Left renal pelvis (tissue), 4 donors: ENCODE measurements at places on chromosomes 12 and 14.
A peak's percentile ranks its signal among the peaks of the same experiment; 100 is the strongest.

DNA sequence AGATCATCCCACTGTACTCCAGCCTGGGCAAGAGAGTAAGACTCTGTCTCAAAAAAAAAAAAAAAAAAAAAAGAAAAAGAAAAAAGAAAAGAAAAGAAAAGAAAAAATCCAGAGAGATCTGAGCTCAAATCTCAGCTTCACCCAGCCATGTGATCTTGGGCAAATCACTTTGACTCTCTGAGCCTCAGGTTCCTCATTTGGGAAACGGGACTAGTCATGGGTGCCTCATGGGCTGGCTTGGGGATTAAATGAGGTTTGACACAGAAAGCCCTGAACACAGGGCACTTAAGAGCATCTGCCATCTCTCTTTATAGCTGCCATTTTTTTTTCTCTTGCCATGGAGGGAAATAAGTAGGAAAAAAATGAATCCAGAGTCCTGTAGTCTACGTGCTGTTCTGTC lies 86.2 kb upstream of the MYL2 start:
- no peak for DNase-seq

- no peak for DNase-seq
Observed at GRCh38 chr14:83559721-83560120, 1970.2 kb upstream of the FLRT2 start.

GRCh38 chr12:67080637-67081036 lies 188.5 kb upstream of the CAND1 start:
- DNase-seq: no peak

DNA sequence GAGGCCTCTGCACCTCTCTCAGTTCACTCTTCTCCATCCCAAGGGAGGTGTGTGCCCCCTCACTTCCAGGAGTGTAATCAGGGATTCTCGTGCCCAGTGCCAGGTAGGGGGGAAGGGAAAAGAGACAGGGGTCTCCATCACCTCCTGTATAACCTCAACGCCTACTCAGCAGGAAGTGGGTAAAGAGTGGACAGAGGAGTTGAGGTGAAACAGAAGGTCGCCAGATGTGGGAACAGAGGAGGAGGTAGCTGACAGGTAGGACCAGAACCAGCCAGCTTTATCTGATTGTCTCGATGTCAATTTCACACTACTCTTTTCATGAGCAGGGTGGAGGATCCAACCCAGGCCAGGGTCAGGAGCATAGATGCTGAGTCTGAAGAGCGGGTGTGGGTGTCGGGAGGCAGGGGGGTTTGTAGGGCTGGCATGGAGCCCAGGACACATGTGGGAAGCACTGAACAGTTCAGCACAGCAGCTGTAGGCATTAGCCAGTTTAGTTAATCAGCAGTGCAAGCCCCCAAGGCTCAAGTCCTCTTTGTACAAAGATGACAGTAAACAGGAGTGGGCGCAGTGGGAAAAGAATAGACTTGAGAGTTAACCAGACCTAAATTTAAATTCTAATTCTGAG lies 213.5 kb downstream of the PELI2 start:
- DNase-seq: no peak

DNA sequence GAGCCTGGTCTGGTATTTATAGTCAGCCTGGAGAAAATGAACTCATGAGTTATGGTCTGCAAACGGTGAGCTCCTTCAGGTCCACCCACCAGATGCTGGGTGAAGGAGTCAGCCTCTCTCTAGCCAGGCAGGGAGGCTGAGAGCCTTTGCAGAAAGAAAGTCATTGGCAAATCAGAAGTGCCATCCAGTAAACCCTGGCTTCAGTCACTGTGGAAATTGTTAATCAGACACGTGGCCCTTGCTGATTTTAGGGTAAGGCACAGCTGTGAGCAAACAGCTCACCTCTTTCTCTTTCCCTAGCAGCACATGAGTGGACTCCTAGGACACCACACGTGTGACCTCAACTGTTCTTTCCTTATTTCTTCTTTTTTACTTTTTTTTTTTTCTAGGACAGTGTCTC lies 44.9 kb downstream of the CHST11 start:
- DNase-seq: no peak

GRCh38 chr12:109346920-109347319 lies 780 bp upstream of the MYO1H start:
- no peak for DNase-seq

GRCh38 chr12:51907083-51907855 lies at the start of gene ACVRL1:
ACVRL1 (plus strand) TSS chr12:51907504; CDS start chr12:51912475, 4,971 bp downstream.
- DNase-seq: no peak

- DNase-seq: no peak
Observed at GRCh38 chr14:74324931-74325361, 22.2 kb upstream of the ABCD4 start.

GRCh38 chr12:57086493-57087009 lies 2.4 kb upstream of the NAB2 start:
- DNase-seq: peak; percentile 68

DNA sequence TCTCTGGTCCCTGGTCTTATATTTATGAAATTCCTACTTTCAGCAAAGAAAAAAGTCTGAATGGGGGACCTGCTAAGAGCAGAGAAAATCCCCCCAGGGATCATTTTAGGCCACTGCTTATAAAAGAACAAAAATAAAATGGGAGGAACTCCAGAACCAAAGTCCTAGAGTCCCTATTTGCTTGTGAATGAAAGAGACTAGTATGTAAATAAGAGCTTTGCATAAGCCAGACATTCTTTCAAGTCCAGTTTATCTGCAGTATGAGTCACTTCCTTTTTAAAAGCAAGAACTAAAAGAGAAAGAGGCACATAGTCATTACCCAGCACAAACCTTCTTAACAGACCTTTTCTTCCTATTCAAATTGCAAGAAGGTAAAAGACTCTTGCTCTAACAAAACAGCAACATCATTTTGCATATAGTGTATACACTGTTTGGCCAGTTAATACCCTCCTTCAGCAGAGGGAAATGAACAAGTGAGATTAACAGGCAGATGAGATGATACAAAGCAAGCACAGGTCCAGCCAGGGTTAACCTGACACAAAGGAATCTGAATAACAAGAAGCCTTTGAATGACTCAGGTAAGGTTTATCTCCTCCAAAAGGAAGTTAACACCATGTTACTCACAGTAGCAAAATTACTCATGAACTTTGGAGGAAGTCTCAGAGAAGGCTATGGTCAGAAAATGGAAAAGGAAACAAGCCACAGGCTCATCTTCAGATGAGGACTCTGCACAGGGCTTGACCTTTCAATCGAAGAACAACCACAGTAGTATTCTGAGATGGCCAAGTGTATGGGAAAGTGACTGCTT lies 87.3 kb downstream of the PHLDA1 start:
- DNase-seq: no peak

DNA sequence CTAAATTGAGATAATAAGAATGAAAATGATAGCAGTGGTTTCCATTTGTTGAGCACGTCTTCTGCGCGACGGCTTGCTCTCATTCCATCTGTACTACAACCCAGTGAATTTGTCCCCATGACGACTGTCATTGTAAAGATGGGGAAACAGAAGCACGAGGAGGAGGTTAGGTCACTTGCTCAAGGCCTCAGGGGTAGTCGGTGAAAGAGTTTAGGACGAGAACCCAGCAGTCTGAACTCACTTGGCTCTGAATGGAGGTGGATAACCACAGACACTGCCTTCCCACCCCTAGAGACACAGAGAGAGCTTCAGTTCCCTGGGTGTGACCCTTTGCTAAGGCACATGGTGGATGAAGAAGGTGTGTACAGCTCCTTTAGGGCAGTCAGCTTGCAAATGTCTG lies 30.9 kb upstream of the PLEKHG3 start:
- no peak for DNase-seq

DNA sequence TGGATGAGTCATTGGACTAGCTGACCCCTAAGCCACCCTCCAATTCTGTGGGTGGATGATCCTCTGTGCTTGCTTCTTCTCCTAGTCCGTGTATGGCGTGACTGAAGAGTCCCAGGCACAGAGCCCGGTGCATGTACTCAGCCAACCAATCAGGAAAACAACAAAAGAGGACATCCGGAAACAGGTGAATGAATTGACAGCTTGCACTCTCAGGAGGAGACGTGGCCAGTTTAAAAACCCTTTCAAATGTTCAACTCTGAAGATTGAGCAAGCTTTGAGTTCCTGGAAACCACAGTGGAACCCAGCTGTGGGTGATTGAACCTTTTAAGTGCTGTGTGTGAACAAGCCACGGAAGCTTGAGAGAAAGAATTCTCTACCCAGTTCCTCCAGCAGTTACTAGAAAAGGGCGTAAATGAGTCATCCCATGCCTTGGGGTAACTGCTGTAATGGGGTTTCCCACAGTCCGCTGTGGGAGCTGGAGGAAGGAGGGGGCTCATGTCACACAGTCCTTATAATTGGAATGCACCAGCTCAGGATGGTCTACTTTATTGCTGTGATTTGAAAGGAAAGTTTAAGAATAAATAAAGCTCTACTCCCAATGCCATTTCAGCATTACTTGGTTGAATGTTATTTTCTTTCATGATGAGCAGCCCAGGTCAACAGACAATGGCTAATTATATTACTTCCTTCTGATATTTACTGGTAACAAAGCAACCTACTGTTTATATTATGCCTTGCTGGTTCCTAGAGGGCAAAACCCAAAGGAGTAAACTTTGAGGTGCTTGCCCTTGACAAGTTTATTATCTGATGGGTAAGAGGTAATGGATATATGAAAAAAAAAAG lies 417.0 kb downstream of the DPF3 start:
- DNase-seq: no peak

DNA sequence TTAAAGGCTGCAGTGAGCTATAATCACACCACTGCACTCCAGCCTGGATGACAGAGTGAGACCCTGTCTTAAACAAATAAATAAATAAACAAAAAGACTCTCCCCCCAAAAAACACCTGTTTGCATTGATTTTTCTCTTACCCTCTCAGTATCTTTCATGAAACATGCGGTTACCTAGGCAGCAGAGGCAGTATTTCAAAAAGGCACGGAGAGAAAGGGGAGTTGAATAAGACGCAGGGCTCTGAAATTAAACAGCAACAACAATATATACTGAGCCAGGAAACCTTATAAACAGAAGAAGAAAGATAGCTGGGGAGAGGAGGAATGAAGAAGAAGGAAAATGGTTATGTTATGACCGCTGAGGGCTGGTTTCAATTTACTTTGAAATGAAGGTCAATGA lies 277.6 kb downstream of the BTG1 start:
- DNase-seq: no peak

DNA sequence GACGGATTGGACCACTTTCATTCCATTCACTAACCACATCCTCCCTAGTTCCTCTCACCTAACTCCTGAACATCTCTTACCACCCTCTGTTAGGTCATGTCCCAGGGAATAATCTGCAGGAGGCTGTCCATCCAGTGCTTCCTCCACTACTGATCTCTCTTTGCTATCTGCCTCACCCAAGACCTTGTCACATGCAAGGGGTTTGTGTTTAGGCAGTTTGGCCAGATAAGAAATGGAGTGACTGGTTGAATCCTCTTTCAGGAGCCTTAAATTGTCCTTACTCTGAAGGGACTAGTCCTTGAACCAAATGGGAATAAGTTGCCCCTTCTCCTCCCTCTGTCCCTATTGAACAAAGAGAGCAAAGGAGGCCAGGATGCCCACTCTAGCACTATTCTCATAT lies 249.2 kb upstream of the BTG1 start:
- no peak for DNase-seq

- DNase-seq: no peak
Observed at GRCh38 chr14:55366271-55366670, 45.4 kb downstream of the ATG14 start.

- DNase-seq: no peak
Observed at GRCh38 chr12:69062621-69063237, 129.8 kb upstream of the CPM start.

- no peak for DNase-seq
Observed at GRCh38 chr12:132593521-132593920, 16.9 kb downstream of the LRCOL1 start.

- no peak for DNase-seq
Observed at GRCh38 chr12:100413001-100413400, 56.1 kb downstream of the SLC17A8 start.

GRCh38 chr12:19953734-19954133 lies 414.6 kb upstream of the PDE3A start:
- DNase-seq: no peak

DNA sequence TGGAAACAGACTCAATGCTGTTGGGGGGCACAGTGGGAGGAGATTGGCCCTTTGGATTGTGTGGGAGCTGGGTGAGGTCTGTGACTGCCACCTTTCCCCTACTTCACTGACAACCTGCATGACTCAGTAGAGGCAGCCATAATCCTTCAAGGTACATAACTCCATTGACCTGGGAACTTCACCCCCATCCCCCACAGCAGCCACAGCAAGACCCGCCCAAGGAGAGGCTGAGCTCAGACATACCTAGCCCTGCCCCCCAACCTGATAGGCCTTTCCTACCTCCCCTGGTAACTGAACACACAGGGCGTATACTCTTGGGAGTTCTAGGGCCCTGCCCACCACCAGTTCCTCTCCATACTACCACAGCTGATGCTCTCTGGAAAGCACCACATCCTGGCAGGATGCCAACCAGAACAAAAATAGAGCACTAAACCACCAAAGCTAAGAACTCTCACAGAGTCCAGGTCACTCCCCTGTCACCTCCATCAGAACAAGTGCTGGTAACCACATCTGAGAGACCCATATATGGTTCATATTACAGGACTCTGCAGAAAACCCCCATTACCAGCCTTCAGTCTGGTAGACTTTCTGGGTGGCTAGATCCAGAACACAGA lies 703.9 kb downstream of the FSCB start:
- DNase-seq: no peak

GRCh38 chr14:84546236-84546635 lies 983.7 kb upstream of the FLRT2 start:
- DNase-seq: no peak

DNA sequence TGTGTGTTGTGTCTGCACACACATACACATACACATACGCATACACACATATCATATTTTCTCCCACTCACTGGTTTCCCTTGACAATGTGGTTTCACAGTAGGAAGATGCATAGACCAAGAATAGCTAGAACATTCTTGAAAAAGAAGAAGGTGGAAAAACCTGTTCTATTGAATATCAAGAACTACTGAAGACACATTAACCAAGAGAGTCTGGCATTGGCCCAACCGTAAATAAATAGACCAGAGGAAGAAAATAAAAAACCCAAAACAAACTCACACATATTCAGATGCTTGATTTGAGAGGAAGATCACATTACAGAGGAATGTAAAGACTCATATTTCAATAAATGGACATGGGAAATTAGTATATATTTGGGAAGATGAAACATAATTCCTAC lies 311.3 kb downstream of the FOXG1 start:
- DNase-seq: no peak

GRCh38 chr14:49114161-49114893 lies 471.9 kb downstream of the RPS29 start:
- DNase-seq: no peak

- DNase-seq: no peak
Observed at GRCh38 chr14:95523051-95523814, 6.8 kb upstream of the SYNE3 start.

- no peak for DNase-seq
Observed at GRCh38 chr12:25904442-25904841, 54.0 kb upstream of the RASSF8 start.

DNA sequence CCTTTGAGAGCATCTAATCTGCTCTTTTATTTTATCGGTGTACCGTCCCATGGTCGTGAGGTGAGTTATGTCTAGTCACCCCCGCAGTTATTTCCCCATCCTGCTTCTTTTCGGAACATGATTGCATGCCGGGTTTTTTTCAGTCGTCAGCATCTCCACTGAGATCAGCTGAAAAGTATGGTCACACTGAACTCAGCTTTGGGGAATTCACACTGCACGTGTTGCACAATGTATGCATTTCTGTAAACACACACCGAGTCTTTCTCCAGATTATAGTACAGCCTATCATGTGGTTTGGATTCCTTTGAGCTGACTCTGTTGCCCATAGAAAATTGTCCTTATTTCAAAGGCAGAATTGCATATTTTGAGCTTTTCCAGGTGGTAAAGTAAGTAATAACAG lies 24.6 kb downstream of the PLXNC1 start:
- no peak for DNase-seq
